ENCODE measurements at places on chromosomes 12 and 14.
A peak's percentile ranks its signal among the peaks of the same experiment; 100 is the strongest.

DNA sequence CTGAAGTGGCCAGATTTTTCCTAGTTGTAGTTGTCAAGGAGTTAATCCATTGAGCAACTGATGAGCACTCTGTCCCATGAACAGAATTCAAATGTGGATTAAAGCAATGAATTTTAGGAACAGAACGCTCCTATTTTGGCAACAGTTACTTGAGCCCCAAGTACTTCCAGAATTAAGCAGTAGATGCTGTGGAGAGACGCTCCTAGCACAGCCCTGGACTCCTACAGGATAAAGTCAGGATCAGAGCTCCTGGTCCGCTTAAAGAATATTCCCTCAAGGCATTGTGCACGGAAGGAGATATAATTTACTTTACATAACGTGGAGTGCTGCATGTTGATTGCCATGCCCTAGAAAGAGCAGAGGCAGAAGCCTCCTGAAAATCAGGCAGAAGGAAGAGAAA is 53.4 kb downstream of the FLRT2 start:
- DNase-seq: no peak

GRCh38 chr14:55398679-55399078 is 13.0 kb downstream of the ATG14 start:
- peak; percentile 58 for DNase-seq

DNA sequence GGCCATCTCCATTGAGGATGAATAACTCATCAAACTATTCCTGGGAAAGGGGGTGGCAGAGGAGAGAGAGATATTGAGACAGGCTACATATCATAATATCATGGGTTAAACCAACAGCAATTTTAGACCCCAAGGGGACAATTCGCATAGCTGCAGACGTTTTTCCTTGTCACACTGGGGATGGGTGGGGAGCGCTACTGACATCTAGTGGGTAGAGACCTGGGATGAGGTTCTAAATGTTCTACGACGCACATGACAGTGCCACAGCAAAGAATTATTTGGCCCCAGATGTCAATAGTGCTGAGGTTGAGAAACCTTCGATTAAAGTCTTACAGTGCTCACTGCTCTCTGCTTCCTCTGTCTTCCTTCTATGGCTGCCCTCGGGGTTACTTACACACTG is 425.6 kb downstream of the NRXN3 start:
- DNase-seq: no peak

- DNase-seq: no peak
Observed at GRCh38 chr12:24905431-24905830, 43.5 kb downstream of the BCAT1 start.

DNA sequence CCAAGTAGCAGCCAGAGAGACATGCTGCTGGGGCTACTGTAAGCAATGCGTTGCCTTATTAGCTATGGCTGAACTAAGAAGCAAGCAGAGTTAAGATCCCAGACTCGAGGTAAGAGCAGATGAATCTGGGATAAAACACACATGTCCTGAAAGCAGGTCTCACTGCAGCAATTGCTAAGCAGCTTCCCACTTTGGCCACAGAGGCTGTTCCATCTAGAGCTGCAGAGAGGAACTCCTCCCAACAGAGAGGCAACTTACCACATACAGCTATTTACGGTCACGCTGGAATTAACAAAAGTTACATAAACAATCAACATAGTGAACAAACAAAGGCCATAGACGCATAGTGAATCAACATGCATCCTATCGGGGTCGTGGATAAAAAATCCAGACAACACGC is 90.2 kb downstream of the KSR2 start:
- no peak for DNase-seq
